ENCODE measurements at places on chromosomes 5 and 9. TPM values are rescaled to one million over a fixed set of nuclear protein-coding genes. Genes with fewer than 3 reads are reported as not detected.

PCDHA9 gene
- total RNA-seq: 0.20 TPM

DNA sequence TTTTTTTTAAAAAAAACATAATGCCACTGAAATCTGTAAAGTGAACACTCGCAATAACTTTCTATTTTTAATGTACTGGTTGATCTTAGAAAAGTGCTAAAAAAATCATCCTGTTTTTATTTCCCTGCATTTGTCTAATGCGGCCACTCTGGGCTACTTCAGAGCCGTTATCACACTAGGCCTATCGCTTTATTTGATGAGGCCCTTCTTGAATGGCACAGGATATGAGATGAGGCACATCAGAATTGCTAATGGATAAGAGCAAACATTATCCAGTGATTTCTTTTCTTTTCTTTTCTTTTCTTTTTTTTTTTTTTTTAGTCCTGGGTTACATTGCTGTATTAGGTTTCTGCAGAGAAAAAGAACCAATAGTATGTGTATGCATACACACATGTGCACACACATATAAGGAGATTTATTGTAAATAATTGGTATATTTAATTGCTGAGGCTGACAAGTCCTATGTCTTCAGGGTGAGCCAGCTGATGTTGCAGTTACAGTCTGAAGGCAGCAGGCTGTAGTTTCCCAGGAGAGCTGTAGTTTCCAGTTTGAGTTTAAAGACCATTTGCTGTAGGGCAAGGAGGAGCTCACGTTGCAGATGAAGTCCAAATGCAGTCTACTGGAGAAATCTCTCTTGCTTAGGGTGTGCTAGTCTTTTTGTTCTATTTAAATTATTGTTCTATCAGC lies 391.7 kb downstream of the MED10 start:
- no peaks in the 10 kb centered on the region for H3K27me3 ChIP-seq
- DNase-seq: no peak
- H3K36me3 ChIP-seq: no peaks in the 10 kb centered on the region
- H3K4me3 ChIP-seq: no peak overlapping the region
- no peaks in the 10 kb centered on the region for H3K4me1 ChIP-seq

NMUR2 gene
- total RNA-seq: 2.1 TPM

PRELID2 gene
- total RNA-seq: 9.2 TPM

SMIM33 gene
- total RNA-seq: not detected

SPINK4 gene
- not detected for total RNA-seq

PARP8 gene
- total RNA-seq: 52.3 TPM

KCNIP1 gene
- 2.7 TPM for total RNA-seq

LCN6 gene
- 21.5 TPM for total RNA-seq

IL31RA gene
- total RNA-seq: 0.14 TPM

DNA sequence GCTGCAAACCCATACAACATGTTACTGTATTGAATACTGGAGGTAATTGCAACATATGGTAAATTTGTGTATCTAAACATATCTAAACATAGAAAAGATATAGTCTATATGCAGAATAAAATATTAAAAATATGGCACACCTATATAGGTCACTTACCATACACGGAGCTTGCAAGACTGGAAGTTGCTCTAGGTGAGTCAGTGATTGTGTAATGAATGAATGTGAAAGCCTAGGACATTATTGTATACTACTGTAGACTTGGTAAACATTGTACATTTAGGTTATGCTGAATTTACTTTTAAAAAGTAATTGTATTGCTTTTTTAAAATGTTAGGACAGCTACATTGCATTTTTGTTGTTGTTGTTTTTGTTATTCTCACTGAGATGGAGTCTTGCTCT lies 968.8 kb downstream of the TLE1 start:
- no peaks in the 10 kb centered on the region for H3K27me3 ChIP-seq
- no peak overlapping the region for H3K27ac ChIP-seq
- H3K4me1 ChIP-seq: no peaks in the 10 kb centered on the region

GRCh38 chr5:90474235-90475107 lies at the start of the genes MBLAC2 and POLR3G:
MBLAC2 (minus strand) TSS chr5:90474771; CDS start chr5:90474292, 479 bp downstream.
POLR3G (plus strand) TSS chr5:90474864; CDS start chr5:90485568, 10,704 bp downstream.
- no peaks in the 10 kb centered on the region for H3K27me3 ChIP-seq
- DNase-seq: peak; percentile 97
- peak within 1 kb of the TSS; percentile 79 for H3K4me3 ChIP-seq
- H3K4me1 ChIP-seq: peaks cover 9% of the 10 kb centered on the region
- peak within 1 kb of the TSS; percentile 86 for H3K27ac ChIP-seq

ZNF883 gene
- total RNA-seq: 0.78 TPM

DNA sequence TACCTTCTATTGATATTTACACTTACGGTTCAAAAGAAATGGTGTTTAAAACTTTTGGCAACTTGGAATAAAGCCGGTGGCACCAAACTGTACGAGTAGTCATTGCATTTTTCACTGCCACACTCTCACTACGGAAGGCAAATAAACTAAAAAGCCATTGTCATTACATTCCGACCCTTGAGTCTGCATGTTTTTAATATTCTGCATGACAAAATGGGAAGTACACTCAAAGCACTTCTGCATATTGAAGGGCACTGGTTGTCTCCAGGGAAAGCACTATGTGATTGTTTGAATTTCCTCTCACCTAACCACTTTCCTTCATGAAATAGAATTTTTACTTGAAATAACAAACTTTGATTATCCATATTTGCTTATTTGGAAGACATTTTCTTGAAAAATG lies 426.3 kb downstream of the CETN3 start:
- no peaks in the 10 kb centered on the region for H3K27me3 ChIP-seq
- H3K4me3 ChIP-seq: no peak overlapping the region
- no peaks in the 10 kb centered on the region for H3K36me3 ChIP-seq
- H3K4me1 ChIP-seq: no peaks in the 10 kb centered on the region

SLC1A1 gene
- 52.7 TPM for total RNA-seq

- peak; percentile 36 for DNase-seq
- H3K4me1 ChIP-seq: peaks cover 21% of the 10 kb centered on the region
- H3K27ac ChIP-seq: no peak overlapping the region
- no peaks in the 10 kb centered on the region for H3K27me3 ChIP-seq
- no peak overlapping the region for H3K4me3 ChIP-seq
Measured at GRCh38 chr9:124779368-124780059, 2.6 kb downstream of the OLFML2A start.

SPATA31E1 gene
- total RNA-seq: not detected

DNA sequence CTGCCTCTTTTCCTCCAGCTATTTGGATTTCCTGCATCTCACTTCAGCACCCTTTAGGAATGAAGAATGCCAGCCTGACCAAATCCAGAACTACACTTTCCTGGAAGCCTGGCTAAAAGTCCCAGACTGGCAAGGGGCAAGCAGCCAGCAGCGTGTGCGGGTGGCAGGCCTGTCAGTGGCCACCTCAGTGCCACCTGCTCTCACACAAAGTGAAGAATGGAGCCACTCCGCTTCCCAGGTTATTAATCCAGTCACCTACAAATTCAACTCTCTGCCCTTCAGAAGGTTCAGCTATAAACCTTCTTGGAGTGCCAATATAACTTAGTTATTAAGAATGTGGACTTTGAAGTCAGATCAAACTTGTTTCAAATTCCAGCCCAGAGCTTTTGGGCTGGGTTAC lies 6.7 kb upstream of the ALDOB start:
- H3K27ac ChIP-seq: no peak overlapping the region
- H3K27me3 ChIP-seq: peaks cover 9% of the 10 kb centered on the region
- DNase-seq: no peak
- H3K4me1 ChIP-seq: no peaks in the 10 kb centered on the region
- no peaks in the 10 kb centered on the region for H3K36me3 ChIP-seq
- no peak overlapping the region for H3K4me3 ChIP-seq

GRCh38 chr9:89975630-89976029 lies 370.8 kb downstream of the GADD45G start:
- H3K4me3 ChIP-seq: no peak overlapping the region
- no peak overlapping the region for H3K27ac ChIP-seq
- no peaks in the 10 kb centered on the region for H3K36me3 ChIP-seq
- peaks cover 16% of the 10 kb centered on the region for H3K4me1 ChIP-seq

GRCh38 chr5:119290161-119290569 lies 65.7 kb upstream of the TNFAIP8 start:
- no peak overlapping the region for H3K27ac ChIP-seq
- DNase-seq: no peak
- no peaks in the 10 kb centered on the region for H3K36me3 ChIP-seq
- no peak overlapping the region for H3K4me3 ChIP-seq

DAB2IP gene
- total RNA-seq: 81.6 TPM

- peaks cover 21% of the 10 kb centered on the region for H3K4me1 ChIP-seq
- peaks cover 93% of the 10 kb centered on the region for H3K27me3 ChIP-seq
- no peak overlapping the region for H3K27ac ChIP-seq
- DNase-seq: no peak
- no peak overlapping the region for H3K4me3 ChIP-seq
Measured at GRCh38 chr9:124000784-124001457, 10.6 kb upstream of the LHX2 start.

DNA sequence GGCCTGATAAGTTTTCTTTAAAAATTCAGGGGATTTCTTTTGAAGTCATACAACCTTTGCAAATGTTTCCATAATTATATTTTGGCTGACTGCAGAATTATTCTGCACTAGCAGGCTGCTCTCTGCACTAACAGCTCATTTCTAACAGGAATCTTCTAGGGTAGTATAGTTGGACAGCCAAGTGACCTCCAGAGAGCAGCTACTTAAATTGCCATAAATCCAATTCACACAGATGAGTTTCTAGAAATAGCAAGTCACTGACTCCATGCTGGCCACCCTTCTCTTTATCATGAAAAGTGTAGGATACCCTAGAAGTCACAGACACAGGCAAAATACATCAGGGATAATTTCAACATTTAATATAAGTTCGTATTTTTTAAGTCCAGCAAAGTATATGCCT lies 110.9 kb upstream of the TARS1 start:
- DNase-seq: no peak
- no peaks in the 10 kb centered on the region for H3K36me3 ChIP-seq
- no peak overlapping the region for H3K4me3 ChIP-seq
- no peak overlapping the region for H3K27ac ChIP-seq
- H3K27me3 ChIP-seq: no peaks in the 10 kb centered on the region
- no peaks in the 10 kb centered on the region for H3K4me1 ChIP-seq

GRCh38 chr9:81314490-81314889 lies 374.9 kb downstream of the TLE1 start:
- no peak overlapping the region for H3K27ac ChIP-seq
- H3K36me3 ChIP-seq: no peaks in the 10 kb centered on the region
- no peaks in the 10 kb centered on the region for H3K4me1 ChIP-seq
- no peaks in the 10 kb centered on the region for H3K27me3 ChIP-seq
- no peak for DNase-seq

- H3K27me3 ChIP-seq: no peaks in the 10 kb centered on the region
- no peaks in the 10 kb centered on the region for H3K36me3 ChIP-seq
- no peak overlapping the region for H3K4me3 ChIP-seq
- no peak overlapping the region for H3K27ac ChIP-seq
Measured at GRCh38 chr5:71865665-71866320, 146.7 kb downstream of the CARTPT start.

DNA sequence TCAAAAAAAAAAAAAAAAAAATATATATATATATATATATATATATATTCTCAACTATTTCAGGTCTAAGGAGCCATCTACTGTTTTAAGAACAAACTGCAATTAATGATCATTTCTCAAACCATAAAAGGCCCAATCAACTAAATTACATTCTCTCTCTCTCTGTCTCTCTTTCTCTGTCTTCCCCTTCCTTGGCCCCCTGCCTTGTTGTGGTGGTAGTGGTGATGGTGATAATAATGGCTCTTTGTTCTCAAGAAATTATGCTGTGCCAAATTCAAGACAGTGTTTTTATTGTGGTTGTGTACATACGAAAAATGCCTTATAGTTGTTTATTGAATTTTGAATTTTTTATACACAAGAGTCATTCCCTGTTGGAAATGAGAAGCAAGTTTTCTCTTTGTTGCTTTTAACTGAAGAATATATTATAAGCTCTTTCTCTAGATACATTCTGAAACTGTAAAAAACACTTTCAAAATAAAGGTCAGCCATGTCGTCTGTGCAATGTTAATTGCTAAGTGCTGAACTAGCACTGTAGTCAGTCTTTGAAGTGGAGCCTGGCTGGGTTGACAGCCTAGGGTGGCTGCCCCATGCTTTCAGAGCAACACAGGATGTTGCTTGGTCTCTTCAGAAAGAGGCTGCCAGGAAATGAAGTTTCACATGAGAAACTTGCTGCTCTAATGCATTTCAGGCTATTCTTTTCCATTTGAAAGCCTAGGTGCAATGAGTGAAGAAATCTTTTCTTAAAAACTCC lies 96.0 kb downstream of the HINT1 start:
- H3K27ac ChIP-seq: no peak overlapping the region
- no peaks in the 10 kb centered on the region for H3K27me3 ChIP-seq
- DNase-seq: no peak
- H3K36me3 ChIP-seq: no peaks in the 10 kb centered on the region
- no peaks in the 10 kb centered on the region for H3K4me1 ChIP-seq

AK6 gene
- 31.4 TPM for total RNA-seq

DNA sequence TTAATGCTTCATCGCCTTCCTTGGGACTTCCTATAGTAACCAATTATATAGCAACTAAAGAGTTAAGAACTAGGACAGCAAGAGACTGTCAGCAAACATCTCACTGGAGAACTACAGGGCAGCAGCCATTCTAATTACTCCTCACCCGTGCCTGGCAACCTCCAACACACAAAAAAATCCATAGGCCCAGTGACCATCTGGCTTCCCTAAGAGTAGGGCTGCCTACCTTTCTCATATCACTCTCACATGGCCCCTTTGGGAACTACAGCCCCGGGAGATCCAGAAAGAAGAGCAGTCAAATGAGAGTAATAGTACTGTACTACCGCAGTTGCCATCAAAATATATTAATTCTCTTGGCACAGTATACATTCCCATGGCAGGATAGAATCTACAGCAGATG lies 5.7 kb downstream of the DCAF10 start:
- H3K4me1 ChIP-seq: peaks cover 19% of the 10 kb centered on the region
- no peak for DNase-seq
- H3K36me3 ChIP-seq: no peaks in the 10 kb centered on the region

DNA sequence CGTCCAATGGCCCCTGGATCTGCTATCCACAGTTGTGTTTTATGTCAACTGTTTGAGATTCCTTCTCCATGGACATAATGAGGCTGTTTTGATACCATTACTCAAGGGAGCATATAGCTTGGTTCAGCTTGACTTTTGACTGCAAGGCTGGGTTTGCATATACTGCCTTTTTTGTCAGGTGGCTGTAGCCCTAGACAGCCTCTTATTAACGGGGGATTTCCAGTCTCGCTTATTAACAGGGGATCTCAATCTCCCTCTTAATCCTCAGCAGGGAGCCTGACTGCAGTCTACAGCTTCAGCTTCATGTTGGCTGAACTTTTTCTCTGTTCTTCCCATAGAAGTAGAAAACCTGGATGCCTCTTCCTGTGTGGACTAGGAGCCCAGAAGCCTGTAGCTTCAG lies 73.7 kb upstream of the TNC start:
- no peaks in the 10 kb centered on the region for H3K36me3 ChIP-seq
- no peak overlapping the region for H3K4me3 ChIP-seq
- no peaks in the 10 kb centered on the region for H3K4me1 ChIP-seq
- H3K27me3 ChIP-seq: no peaks in the 10 kb centered on the region

SLC4A9 gene
- 0.23 TPM for total RNA-seq

Measured in upper lobe of right lung (tissue), 1 donor.